ENCODE measurements at places on chromosomes 1 and 21. TPM values are rescaled to one million over a fixed set of nuclear protein-coding genes. Genes with fewer than 3 reads are reported as not detected.

Gene CHIA
- not detected for total RNA-seq

Gene WDR64
- total RNA-seq, result not detected

Gene COL6A1
- 55.0 TPM for total RNA-seq

Gene TMIGD3
- 0.27 TPM for total RNA-seq

Gene XCL2
- not detected for total RNA-seq
